ENCODE measurements at places on chromosomes 11 and 22. TPM values are rescaled to one million over a fixed set of nuclear protein-coding genes. Genes with fewer than 3 reads are reported as not detected.

Gene KCNQ1OT1
- total RNA-seq = 21.9 TPM

Gene TMEM191B
- total RNA-seq = 0.24 TPM

Gene C22orf42
- 0.96 TPM for total RNA-seq

Gene MYRF
- total RNA-seq = 14.2 TPM

Gene CDHR5
- total RNA-seq = not detected

Gene IRAG1
- 62.6 TPM for total RNA-seq

DNA sequence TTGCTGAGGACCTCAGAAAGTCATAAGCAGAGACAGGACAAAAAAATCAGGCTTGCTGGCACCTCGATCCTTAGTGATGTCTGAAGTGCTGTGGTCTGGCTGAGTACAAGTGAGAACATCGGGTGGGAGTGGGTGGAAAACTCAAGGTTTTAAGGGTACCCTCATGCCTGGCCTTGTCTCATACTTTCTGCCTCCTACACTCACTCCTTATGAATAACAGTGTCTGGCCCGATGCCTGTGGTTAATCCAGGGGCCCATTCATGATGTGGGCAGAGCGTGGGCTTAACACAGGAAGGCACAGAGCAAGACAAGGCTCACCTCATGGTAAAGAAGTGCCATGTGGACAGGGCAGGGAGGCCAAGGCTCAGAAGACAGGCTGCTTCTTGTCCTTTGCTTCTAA is 11.0 kb upstream of the UCP3 start:
- DNase-seq = no peak

DNA sequence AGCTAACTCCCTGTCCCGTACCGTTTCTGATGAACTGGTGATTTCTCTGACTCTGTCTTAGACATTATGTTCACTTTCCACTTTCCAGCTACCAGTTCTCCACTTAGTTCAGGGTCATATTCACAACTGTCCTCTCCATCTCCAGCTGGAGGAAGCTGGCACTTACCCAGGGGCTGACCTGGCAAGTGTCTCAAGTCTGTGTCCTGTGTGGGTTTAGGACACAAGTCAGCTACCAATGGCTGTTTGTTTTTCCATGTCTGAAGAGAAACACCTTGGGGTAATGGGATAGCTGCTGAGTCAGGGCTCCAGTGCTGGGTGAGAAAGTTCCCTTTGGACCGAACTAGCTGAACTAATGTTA is 134.4 kb downstream of the CSNK2A3 start:
- no peak for DNase-seq

DNA sequence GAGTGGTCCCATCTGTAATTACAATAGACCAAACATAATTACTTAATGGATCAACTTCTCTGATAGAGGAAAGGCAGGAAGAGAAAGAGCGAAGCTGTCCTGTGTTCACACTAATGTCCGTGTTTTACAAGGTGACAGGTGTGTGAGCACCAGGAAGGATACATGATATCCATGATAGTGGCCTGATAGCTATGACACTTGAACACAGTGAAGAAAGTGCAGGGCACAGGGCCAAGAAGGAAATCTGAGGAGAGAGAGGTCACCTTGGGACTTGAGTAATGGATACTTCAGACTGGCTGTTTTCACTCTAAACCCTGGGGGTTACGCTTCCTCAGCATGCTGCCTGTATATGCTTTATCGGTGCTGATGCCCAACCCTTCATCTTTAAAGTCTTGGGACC is 29.4 kb downstream of the TUB start:
- no peak for DNase-seq

GRCh38 chr11:7292922-7293321 is 41.2 kb downstream of the SYT9 start:
- no peak for DNase-seq

GRCh38 chr11:93512073-93512475 is 31.1 kb downstream of the SMCO4 start:
- DNase-seq = no peak

Measured in umbilical cord (tissue), 2 donors.